ENCODE measurements at places on chromosomes 3 and 15.
A peak's percentile ranks its signal among the peaks of the same experiment; 100 is the strongest.

DNA sequence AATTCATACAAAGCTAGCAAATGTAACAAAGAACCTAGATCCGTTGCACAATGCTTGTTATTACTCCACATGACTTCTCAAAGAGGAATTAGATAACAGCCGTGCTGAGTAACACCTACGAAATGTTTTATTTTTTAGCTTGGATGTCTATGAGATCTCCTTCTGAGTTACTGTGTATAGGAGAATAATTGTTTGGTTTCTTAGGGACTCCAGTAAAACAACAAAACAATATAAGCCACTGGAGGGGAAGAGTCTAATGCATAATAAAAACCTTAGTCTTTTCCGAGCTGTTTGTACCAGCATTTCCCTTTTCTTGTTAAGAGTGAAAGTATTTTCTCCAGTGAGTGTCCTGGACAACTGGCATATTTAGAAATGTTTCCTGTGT lies 15.6 kb downstream of the SNAP23 start:
- DNase-seq = no peak

GRCh38 chr3:141367038-141367730 lies 1.1 kb upstream of the ZBTB38 start:
- peak; percentile 79 for DNase-seq

- no peak for DNase-seq
Observed at GRCh38 chr15:26771578-26772153, 1.2 kb downstream of the GABRB3 start.

DNA sequence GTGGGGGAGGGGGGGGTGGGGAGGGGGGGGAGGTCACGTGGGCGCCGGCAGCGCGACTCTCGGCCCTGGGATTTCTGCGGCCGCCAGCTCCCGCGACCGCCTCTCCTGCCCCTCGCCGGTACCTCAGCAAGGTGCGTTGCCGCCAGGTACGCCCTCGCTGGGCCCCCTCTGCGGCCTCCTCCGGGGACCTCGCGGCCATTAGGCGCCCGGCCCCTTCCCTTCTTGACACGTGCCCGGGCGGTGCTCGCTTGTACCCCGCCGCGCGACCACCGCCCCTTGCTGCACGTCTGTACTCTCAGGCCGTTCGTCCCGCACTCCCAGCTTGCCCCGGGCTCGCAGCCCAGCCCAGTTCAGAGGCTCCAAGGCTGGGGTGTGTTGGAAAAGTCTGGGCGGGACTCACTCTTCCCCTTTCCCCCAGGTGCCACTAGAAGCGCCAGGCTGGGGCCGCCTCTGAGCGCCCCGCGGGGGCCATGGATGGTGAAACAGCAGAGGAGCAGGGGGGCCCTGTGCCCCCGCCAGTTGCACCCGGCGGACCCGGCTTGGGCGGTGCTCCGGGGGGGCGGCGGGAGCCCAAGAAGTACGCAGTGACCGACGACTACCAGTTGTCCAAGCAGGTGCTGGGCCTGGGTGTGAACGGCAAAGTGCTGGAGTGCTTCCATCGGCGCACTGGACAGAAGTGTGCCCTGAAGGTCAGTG lies at the start of gene MAPKAPK3:
Gene MAPKAPK3, plus strand, starts transcription at position 56 of the 696 bp plus-strand sequence. Its CDS starts 415 bp downstream, at position 471.
- no peak for DNase-seq

GRCh38 chr3:12773710-12774086 lies 14.6 kb upstream of the TMEM40 start:
- DNase-seq = no peak

DNA sequence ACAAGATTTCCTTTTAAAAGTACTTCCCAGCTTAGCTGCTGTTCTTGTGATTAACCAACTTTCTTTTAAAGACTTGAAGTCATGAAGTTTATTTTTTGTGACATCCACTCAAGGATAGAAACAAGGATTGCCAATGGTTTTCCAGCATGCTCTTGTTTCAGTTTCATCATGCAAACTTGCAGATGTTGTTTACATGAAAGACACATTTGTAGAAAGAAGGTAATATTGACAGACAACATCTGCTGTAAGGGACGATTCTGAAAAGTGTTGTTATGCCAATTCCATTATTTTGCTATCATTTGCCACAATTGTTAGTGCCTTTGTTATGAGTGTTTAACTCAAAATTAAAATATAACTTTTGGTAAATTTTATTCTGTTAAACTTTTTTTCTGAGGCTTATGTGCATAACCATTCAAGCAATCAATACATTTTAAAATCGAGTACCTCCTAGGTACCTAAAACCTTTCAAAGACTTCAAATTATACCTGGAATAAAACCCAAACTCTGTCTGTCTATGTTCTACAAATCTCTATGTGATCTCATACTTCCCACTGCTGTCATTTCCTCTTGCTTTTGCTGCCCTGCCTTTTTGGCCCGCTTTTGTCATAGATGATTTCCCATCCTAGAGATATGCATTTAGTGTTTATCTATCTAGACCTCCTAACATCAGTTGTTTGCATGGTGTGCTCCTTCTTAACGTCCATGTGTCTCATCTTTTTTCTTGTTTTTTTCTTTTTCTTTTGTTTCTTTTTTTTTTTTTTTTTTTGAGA lies 630.4 kb downstream of the NR2F2 start:
- DNase-seq = no peak

DNA sequence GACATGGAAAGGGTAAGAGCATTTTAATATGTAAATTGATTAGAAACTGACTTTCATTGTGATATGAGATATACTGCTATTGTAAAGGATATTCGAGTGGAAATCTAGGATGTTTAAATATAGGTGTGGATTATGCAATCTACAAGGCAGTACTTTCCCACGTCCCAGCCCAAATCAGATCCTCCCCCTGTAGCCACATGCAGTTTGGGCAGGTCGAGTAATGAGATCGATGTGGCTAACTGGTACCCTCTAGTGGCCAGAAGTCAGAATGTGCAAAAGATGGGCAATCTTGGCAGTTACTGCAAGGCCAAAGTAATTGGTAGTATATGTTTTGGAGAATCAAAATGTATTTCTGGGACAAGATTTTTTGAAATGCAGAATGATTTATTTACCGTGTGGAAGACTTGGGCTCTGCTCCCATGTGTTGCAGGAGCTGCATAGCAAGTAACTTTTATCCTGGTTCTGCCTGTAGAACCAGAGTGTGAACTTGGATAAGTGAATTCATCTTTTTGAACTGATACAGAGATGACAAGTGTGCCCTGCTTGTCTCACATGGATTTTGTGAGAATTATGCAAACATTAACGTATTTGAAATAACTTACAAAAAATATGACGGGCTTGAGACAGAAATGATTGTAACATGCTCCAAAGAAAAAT lies 94.5 kb upstream of the ADAMTSL3 start:
- peak; percentile 21 for DNase-seq

DNA sequence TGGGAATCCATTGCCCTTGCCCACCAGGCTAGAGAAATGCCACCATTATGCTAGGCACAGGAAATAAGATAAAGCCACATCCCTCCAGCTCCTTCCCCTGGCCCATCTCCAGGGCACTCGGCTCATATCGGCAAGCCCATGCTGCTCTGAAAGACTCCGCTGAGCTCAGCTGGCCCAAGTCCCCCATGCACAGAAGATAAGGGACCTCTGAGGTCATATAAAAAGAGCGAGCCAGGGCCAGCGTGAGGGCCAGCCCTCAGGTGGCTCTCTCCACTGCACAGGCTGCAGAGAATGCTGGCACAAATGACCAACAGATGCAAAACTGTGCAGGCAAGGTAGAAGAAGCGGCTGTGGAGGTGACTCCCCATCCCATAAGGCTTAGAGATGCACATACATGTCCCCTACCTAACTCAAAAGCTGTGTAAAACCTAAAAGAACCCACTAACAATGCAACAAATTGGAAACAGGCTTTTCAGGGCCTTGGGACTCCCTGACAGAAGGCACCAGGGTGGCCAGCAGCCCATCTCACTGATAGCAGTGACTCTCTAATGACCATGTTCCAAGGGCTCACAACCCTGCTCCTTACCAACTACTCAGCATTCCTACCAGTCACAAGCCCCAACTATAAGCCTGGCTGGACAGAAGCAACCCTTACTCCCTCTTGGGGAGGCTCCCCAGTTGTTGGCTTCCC lies 3.0 kb downstream of the RAB6B start:
- no peak for DNase-seq

DNA sequence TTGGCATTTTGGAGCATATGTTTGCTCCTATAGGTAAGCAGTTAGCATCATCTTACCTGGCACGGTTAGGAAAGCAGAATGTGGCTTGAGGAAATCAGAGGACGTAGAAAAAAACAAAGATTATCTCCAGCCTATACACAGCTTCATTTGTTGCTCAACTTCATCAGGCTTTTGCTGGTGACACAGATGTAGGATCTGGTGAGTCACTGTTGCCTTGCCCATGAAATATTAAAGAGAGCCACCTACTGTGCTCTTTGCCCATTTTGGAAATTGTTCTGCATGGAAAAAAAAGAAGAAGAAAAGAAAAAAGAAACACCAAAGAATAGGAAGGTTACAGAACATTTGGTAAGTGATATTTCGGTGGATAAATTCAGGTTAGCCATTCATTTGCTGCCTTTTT lies 3.8 kb downstream of the IL1RAP start:
- no peak for DNase-seq

- DNase-seq = no peak
Observed at GRCh38 chr3:40451551-40451950, 5.6 kb upstream of the RPL14 start.

- no peak for DNase-seq
Observed at GRCh38 chr3:192514081-192514753, 213.1 kb downstream of the FGF12 start.

DNA sequence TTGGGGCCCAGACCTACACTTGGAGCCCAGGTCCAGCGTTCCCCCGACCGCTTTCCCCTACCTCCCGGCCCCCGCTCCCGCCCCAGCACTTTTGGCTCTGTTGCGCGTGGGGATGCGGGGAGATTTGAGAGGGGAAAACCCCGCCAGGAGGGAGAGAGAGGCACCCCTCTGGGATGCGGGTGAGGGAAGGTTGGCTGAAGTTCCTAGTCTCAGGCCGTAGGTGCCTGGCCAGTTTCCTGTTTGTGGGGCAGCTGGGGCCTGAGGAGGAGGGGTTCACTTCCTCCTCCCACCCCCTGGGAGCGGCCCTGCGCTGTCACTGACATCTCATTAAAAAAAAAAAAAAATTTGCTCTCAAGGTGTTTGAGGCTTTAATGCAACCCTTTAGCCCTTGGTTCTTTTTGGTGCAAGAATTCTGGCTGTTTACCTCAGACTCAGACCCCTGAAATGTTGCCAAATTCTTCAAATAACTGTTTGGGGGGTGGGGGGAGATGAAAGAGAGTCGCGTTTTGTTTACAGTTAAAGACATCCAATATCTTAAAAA lies 2.6 kb downstream of the FAM43A start:
- DNase-seq = no peak

GRCh38 chr3:127493924-127494646 lies 96.4 kb downstream of the TPRA1 start:
- DNase-seq = no peak

GRCh38 chr3:107430996-107431245 lies 53.7 kb downstream of the CCDC54 start:
- DNase-seq = no peak

- DNase-seq = no peak
Observed at GRCh38 chr3:14410106-14410502, 7.7 kb downstream of the SLC6A6 start.

GRCh38 chr3:6717026-6717943 lies 143.6 kb upstream of the GRM7 start:
- no peak for DNase-seq

DNA sequence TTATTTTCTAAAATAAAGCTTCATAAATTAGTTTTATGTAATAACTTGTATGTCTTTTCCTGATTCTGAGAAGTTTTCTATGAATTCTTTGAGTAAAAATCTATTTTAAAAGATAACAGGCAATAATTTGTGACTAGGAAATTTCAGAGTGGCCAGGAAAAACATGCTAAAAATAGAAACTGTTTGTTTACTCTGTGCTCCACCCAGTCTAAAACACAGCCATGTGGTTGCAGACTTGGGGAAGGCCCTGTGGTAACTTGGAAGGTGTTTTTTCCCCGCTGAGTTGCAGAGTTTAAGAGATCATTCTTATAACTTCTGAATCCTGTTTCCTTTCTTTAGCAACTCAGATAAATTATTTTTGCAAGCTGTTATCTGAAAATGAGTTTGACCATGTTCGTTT lies 21.9 kb downstream of the PLCL2 start:
- no peak for DNase-seq

DNA sequence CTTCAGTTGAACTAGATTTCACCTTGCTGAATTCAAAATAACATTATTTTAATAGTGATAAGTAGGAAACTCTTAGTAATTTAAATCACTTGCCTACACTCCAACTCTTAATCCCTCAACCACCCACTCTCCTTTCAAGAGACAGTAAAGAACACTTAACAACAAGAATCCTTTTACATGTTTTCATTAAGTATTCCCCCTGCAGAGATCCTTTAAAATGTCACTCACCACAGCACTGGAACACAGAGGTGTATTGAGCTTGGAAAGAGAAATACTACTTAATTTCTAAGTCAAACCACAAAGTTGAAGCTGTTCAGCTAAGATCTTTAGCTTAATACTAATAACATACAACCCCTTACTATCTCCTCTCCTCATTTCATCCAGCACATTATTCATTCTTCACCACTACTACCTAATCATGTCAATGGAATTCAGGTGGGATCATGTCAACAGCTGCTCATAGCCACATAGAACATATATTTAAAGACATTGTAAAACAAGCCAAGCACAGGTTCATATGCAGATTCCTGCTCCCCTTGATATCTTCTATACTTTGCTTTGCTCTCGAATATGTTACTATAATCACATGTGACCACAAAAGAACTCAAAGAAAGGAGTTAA lies 40.5 kb downstream of the IMPG2 start:
- DNase-seq = no peak

- no peak for DNase-seq
Observed at GRCh38 chr3:175349168-175349567, 490.0 kb downstream of the NAALADL2 start.

DNA sequence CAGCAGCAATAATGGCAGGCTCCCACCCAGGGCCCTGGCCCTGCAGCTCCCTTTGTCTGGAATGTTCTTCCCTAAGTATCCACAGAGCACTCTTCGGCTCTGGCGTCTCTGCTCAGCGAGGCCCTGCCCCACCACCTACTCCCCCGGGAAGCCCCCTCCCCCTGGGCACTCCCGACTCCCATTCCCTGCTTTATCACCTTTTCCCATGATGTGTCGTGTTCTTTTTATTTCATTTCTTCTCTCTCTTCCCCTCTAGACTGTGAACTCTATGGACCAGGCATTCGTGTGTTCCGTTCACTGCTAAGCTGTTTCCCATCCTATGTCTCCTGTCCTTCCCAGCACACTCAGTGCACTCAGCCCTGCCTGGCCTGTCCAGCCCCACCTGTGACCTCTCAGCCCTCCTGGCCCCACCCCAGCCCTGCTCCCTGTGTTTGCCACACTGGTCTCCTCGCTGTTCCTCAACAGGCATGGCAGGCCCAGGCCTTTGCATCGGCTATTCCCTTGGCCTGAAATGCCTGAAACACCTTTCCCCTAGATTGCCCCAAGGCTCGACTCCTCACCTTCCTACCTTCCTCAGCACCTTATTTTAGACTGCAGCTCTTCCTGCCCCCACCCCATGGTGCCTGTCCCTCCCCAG lies 107.4 kb downstream of the TPRA1 start:
- no peak for DNase-seq

GRCh38 chr15:20271647-20272046 lies 270.0 kb downstream of the GOLGA6L6 start:
- DNase-seq = no peak

DNA sequence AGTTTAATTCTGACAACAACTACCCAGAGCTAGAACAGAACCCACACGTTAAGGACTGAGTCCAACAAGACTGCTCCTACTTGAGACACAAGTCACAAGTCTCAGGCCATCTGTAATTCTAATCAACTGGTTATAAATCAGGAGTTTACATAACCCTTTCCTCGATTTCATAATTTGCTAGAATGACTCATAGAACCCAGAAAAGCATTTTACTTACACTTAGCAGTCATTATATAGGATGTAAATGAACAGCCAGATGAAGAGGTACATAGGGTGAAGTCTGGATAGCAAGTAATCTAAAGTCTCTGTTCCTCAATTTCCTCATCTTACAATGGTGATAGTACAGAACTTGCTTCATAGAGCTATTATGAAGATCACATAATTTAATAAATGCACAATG lies 1018.2 kb downstream of the DIPK2A start:
- DNase-seq = no peak
